ENCODE measurements at places on chromosomes 2 and 18. TPM values are rescaled to one million over a fixed set of nuclear protein-coding genes. Genes with fewer than 3 reads are reported as not detected.

The FAM161A gene
- 30.3 TPM for total RNA-seq

The MERTK gene
- total RNA-seq = 7.2 TPM

The CHRND gene
- not detected for total RNA-seq

The MRO gene
- 0.94 TPM for total RNA-seq

The CCDC74B gene
- total RNA-seq = 3.6 TPM

DNA sequence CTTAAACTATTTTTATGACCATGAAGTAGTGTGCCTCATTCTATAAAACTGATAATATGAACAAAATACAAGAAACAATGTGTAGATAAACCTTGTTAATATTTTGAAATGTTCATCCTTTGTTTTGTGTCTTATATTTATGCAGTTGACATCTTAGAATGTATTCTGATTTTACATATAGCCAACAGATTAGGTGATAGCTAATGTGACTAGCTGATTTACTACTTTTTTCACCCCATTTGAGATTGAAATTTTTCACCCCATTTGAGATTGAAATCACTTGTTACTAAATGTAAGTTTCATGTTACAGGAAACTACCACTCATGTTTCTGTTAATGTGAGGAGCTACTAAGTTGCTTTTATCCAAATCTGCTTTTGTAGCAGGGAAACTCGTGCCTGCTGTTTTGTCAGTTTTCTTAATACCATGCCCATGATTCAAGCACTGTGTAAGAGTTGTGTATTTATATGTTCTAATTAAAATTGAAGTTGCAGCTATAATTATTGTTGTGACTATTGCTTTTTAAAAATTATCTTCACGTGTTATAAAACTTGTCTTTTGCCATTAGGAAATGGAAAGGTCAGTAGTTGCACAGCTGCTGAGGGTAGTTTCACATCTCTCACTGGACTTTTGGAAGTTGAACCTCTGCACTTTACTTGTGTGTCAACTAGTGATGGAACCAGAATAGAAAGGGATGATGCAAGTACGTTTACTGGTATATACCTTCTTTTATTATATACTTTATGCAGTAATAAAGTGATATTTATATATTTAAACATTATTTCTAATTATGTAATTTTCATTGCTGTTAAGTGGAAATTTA, 96.6 kb downstream of the BIRC6 start:
- no peak for DNase-seq

DNA sequence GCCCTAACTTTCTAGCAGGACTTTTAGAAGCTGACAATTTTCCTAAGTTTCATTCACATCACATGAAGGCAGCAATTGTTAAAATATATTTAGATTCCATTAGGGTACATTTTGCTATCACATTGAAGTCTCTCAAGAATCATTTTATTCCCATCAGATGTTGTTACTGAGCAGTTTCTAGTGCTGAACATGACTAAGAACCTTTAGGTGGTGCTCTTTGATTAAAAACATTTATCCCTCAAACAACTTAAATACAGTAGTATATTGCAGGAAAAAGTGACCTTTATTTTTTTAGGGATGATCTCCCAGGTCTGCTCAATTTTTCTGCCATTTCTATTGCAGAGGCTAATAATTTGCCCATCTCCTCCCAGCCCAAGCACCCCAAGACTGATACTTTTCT, 22.9 kb upstream of the NARS1 start:
- no peak for DNase-seq

DNA sequence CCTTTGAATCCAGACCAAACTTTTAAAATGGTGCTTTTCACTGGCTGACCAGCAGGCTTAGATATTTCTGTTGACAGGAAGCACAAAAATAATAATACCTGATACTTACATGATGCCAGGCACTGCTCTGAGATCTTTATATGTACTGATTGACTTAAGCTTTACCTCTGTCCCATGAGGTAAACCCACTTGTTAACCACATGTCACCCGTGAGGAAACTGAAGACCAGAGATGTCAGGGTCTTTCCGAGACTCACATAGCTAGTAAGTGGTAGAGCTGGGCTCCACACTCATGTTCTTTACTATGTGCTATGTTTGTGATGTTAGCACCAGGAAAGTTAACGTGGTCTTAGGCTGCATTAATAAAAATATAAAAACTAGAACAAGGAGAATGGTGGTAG, 297.7 kb downstream of the PLCL1 start:
- DNase-seq = no peak

GRCh38 chr18:68461481-68462018, 253.4 kb downstream of the TMX3 start:
- DNase-seq = no peak

GRCh38 chr2:24543252-24543651, 52.2 kb downstream of the NCOA1 start:
- no peak for DNase-seq

- no peak for DNase-seq
These were observed 352.0 kb downstream of the IRS1 start for GRCh38 chr2:226447338-226448300.

GRCh38 chr2:149019768-149020167, 18.7 kb upstream of the LYPD6B start:
- DNase-seq = no peak

DNA sequence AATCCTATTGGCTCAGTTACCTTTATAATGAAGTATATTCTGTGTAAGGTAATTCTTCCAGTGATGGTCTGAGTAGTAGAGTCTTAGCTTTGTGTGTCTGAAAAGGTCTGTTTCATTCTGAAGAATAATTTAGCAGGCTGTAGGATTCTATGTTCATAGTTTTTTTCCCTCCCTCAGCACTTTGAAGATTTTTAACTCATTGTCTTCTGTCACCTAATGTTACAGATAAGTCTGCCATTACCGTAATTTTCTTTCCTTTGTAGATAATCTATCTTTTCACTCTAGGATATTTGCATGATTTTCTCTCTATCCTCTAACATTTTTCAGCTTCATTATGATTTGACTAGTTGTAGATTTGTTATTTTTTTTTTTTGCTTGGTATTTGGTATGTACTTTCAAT, 22.7 kb downstream of the INSIG2 start:
- DNase-seq = no peak

DNA sequence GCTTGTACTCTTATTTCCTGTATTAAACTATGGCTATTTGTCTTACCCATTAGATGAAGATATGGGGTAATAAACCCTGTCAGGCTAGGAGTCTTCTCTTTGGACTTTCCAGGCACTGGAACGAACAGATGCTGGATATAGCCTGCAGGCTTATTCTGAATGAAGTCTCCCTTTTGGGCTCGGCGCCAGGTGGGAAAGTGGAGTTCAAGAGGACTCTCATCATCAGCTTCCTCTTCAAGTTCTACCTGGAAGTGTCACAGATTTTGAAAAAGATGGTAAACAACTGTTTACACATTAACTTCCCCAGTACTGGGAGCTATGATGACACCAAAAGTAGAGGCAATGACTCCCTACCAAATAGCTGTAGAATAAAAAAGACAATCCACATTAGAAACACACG, 27.9 kb downstream of the AOX1 start:
- DNase-seq = no peak

GRCh38 chr2:176193048-176193447, 4.6 kb downstream of the HOXD1 start:
- no peak for DNase-seq

GRCh38 chr2:170817093-170818035, 677 bp downstream of the GAD1 start:
- no peak for DNase-seq

GRCh38 chr2:188369365-188369764, 77.7 kb downstream of the GULP1 start:
- no peak for DNase-seq

Data from occipital lobe (tissue), 3 donors.